ENCODE measurements at places on chromosomes 5 and 9.

GRCh38 chr9:123775289-123776284, 154.3 kb downstream of the DENND1A start:
- DNase-seq: no peak

- no peak for DNase-seq
Measured at GRCh38 chr5:158154226-158155005, 295.5 kb upstream of the CLINT1 start.

GRCh38 chr9:86328156-86328555, 26.1 kb downstream of the TUT7 start:
- no peak for DNase-seq

GRCh38 chr9:87187656-87188055, 240.3 kb upstream of the GAS1 start:
- peak; percentile 59 for DNase-seq

DNA sequence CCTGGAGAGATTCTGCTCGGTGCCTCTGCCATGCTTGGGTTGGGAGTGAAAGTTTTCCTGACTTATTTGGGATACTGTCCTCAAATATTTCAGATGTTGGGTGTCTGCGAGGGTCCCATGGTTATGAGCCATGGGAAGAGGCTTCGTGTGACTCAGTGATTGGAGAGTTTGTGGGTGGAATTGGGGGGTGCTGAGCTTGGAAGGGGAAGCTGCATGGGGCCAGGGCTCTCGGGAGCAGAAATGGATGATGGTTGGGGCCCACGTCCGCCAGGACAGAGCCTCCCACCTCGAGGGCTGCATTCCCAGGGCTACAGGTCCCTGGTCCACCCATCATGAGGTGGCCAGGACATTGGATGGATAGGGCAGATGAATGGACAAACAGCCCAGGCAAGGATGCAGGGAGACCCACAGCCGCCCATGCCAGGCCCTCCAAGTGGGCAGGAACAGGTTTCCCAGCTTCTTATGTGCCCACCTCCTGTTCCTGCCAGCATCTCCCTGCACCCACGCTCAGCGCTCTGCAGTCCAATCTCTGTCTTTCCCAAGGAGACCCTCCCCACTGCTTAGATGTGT, 5.5 kb downstream of the OBP2B start:
- no peak for DNase-seq
